Cardiac muscle cell (in vitro differentiated cells and primary cell): ENCODE measurements at places on chromosomes 1 and 21. TPM values are rescaled to one million over a fixed set of nuclear protein-coding genes. Genes with fewer than 3 reads are reported as not detected.

GRCh38 chr1:48853006-48853405, 76.3 kb upstream of the BEND5 start:
- no peak for DNase-seq

- DNase-seq: no peak
These were observed 14.3 kb downstream of the S100A11 start for GRCh38 chr1:152022474-152022873.

DNA sequence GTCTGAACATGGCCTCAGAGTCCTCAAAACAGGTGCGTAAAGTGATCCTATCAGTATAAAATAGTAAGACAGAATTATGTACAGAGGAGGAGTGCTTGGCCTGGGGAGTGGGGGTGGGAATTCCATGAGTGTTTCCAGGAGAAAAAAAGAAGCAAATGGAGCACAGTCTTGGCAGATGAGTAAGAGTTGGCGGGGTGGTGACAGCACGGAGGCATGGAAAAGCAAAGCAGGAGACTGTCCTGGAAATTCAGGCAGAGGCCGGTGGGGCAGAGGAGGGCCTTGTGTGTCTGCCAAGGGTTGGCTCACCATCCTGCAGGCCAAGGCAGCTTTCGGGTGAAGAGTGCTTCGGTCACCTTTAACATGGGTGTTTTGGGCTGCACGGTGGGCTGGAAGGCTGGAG, 63.4 kb downstream of the OPTC start:
- no peak for DNase-seq

DNA sequence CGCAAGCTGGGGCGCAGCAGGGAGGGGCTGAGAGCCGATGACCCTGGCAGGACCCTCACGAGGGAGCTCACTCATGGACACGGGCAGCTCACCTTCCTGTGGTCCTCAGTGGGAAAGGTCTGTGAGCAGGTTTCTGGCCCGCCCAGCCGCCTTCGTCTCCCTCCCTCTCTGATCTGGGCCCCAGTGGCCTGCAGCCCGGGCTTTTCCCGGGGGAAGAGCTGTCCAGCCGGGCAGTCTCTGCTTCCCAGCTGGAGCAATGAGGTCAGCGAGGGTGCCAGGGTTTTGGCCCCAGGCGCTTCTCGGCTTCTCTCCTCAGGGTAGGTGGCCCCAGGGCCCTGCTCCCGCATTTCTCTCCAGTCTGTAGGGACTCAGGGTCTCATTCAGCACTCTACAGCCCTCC, 22.2 kb upstream of the ARHGEF16 start:
- no peak for DNase-seq

- no peak for DNase-seq
These were observed 14.2 kb upstream of the TTC22 start for GRCh38 chr1:54815086-54815876.

DNA sequence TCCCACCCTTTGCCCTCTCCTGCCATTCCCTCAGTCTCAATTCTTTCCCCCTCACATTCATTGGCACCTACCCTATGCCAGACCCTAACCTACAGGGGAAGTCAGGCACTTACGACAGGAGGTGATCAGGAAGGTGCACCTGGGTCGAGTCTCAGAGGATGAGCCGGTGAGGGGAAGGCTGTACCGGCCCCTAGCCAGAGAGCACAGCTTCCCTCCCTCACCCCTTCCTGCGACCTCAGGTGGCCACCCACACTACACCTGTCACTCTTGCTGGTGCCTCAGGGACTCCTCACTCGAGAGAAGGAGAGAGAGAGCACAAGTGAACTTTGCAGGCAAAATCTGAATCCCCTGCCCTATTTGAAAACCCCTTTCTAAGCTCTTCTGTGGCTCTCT, 1.7 kb upstream of the MYOM3 start:
- DNase-seq: no peak

GRCh38 chr1:183218971-183219615, 33.0 kb downstream of the LAMC2 start:
- DNase-seq: peak; percentile 77

PTAFR gene
- total RNA-seq: 0.07 and 0.09 TPM in 2 replicates

C1orf116 gene
- total RNA-seq: 0.21 TPM in 2 replicates

GRCh38 chr1:154442006-154442740, 37.0 kb downstream of the IL6R start:
- no peak for DNase-seq

- peak; percentile 3 for DNase-seq
These were observed 144.5 kb upstream of the L1TD1 start for GRCh38 chr1:62050165-62050564.

GRCh38 chr1:167518331-167518700, at the start of gene CD247:
CD247 (minus strand) TSS chr1:167518529; CDS start chr1:167518465, 64 bp downstream.
- DNase-seq: no peak

- DNase-seq: no peak
These were observed 270.9 kb downstream of the CHRM3 start for GRCh38 chr1:239657291-239657690.
